ENCODE measurements at places on chromosomes 16 and 17.

DNA sequence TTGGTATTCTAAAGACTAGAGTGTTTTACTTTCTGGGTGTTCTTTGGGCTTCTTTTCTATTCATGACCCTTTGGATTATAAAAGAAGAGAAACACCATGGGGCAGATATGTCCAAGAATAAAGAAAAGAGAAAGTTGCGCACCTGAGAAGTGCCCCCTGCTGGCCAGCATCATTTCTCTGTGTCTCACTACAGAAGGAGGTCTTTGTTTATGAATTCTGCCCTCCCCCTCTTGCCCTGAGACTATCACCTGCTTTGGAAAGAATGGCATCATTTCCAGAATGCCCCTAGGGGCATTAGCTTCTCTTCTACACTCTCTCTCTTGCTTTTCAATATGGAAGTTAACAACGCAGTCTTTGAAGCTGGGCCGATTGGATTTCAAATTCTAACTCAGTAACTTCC lies 45.0 kb downstream of the CDH13 start:
- DNase-seq = peak; percentile 22

DNA sequence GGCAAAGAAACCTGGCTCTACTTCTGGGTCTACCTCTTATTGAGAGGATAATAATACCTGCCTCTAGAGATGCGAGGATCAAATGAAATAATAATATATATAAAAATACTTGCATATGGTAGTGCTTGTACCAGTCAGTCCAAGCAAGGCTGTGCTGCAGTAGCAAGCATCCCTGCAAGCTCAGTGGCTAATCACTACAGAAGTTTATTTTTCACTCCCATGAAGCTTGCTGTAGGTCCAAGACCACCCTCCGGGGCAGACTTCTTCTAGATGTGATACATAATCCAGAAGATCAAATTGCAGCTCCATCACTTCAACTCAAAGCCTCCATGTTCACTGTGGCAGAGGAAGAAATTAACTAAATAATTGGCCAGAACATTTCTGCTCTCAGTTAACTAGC lies 48.9 kb upstream of the NKD1 start:
- no peak for DNase-seq

DNA sequence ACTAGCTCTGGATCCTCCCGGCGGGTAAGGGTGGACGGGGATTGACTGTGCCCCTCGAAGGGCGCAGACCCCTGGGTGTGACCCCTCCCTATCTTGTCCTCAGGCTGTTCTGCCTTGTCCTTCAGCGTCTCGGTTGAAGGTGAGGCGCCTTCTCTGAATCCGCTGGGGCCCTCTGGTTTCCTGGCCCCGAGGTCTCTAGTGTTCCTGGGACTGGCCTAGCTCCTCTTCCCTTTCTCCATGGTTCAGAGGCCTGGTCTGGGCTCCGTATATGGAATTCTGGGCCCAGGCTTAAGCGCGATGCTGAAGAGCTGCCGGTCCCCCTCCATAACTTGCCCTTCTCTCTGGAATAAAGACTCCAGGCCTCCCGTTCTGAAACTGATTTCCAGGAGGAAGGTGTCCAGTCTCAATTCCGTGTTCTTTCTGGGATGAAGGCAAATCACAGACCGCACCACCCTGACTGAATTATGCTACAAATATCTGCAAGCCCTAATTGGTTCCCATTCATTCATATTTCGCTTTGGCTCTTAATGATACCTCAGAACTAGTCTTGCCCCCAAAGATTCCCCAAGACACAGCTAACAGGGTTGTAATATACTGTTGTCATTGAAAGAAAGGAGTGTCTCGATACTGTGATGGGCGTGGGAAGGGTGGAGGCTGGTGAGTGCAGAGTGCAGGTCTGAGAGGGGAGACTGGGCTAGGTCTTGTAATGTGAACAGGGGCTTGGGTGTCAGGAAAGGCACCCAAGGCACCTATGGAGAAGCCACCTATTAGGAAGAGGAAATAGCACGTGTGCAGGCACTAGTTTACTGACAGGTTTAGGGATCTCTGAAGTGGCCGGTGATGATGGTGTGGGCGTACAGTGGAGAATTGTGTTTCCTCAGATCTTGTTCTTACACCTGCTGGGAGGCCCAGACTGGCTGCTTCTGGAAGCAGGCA lies 851 bp downstream of the EDC4 start:
- no peak for DNase-seq

DNA sequence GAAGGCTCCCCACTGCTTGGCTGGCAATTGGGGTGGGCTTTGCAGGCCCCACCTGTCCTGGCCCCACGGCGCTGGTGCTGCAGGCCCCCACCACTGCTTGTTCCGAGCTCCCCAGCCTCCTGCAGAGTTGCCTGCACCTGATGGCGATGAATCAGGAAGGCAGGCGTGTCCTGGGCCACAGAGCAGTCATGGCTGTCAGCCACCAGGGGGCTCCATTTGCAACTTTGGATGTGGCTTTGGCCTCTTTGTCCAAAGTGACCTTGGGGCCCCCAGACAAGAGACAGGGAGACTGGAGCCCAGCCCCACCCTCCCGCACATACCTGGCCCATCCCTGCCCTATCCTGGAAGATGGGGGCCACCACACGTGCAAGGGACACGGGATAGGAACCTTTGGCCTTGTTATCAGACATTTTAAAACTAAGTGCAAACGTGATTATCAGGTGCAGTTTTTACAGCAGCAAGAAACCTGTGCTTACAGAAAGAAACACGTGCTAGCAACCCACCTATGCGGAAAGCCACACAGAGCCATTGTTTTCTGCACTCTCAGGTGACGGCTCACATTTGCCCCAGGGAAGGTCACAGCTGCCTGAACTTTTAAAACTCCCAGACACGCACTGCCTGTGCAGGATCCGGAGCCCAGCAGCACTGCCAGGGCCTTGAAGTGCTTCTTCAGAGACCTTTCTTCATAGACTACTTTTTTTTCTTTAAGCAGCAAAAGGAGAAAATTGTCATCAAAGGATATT lies at the start of gene DNASE1:
Gene DNASE1 (plus strand): TSS at position 443 of the 743 bp plus-strand sequence. CDS start 683 bp downstream, outside the sequence.
- DNase-seq = peak; percentile 51

GRCh38 chr17:17805575-17805974 lies 31.2 kb downstream of the SREBF1 start:
- no peak for DNase-seq

- DNase-seq = peak; percentile 42
Measured at GRCh38 chr17:8223356-8224126, 13.2 kb upstream of the AURKB start.

DNA sequence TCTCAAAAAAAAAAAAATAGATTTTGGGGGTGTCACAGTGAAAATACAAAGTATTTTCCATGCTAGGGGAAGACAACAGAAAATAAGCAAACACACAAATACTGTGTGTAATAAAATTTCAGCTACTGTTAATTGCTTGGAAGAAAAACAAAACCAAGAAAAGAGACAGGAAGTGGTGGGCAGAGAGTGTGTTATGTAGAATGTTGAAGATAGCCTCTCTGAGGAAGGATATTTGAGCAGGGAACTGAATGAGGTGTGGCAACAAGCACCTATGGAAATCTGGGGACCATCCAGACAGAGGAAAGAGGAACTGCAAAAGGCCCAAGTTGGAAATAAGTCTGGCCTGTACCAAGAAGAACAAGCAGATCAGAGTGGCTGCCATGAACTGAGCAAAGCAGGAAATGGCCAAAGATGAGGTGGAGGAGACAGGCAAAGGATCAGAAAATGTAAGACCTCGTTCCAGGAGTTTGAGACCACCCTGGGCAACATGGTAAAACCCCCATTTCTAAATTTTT lies 7.8 kb upstream of the USP31 start:
- DNase-seq = no peak

GRCh38 chr17:7541074-7541621 lies 7.7 kb upstream of the TNFSF12 start:
- no peak for DNase-seq

DNA sequence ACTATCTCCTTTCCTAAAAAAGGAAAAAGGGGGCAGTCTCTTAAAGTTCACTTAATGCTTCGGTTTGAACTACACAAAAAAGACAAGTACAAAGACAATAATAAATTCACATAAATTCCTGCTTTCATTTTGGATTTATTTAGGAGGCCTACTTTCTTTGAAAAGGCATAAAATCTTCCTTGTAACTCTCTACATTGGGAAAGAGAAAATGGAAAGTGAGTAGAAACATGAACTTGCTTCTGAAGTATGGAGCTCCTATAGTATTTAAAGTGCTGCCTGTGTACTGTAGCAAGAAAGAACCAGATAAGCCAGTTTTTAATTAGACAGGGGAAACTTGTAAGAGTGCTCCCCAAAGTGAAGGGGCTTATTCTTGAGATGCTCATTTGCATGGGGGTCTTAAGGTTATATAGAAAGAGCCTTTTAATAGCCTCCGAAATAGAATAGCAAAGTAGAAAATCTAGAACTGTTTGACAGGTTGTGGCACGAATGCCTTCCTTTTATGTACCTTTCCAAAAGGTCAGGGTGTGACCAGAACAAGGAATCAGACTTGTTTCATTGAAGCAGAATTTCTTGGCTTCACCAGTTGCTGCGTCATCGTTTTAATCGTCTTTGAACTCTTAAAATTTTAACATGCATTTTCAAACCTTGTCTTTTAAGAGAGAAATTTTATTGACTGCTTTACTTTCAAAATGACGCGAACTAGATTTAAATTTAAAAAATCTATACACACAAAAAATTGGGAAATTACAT lies 12.9 kb downstream of the GAN start:
- no peak for DNase-seq

DNA sequence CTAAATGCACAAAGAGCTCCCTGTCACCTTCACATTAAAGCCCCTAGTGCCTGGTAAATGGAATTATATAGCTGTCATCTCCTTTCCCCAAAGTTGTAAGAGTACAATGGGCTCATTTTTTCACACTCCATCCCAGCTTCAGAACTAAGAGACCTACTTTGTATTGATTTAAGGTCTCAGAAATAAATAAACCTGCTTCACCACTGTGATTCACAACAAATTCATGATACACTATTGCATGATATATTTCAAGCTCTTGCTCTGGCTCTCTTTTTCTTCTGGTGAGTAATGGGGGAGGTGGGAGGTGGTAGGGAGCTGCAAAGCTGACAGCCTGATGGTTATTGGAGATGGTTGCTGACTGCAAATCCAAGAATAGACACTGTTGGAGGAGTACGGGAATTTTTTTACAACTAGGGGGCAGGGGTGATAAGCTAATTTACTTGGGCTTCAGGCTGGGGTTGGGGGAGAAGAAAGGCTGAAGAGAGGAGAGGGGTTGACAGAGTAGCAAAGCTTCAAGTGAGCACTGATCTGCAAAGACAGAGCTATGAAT lies 189.9 kb downstream of the AATF start:
- no peak for DNase-seq

GRCh38 chr16:78987666-78988065 lies 612.9 kb downstream of the MAF start:
- DNase-seq = no peak

GRCh38 chr17:2181897-2182448 lies 121.6 kb downstream of the SMG6 start:
- DNase-seq = no peak

- no peak for DNase-seq
Measured at GRCh38 chr16:61024180-61024900, 1011.9 kb downstream of the CDH8 start.

DNA sequence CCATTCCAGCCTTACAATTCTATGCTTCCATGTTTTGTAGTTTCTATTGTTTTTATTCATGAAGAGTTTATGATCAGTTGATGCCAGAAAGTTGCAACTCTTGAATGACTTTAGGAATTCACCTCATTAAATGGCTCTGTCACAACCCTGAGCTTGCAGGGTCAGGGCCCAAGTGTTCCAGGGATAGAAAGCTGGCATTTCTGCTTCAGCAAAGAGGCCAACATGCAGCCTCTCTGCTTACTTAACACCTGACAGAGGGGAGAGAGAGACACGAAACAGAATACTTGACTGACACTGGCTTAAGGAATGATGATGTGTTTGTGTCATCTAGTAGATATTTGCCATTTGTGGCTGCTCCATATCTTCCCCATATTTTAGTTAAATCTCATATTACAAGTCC lies 328.1 kb downstream of the CA10 start:
- no peak for DNase-seq

- DNase-seq = no peak
Measured at GRCh38 chr16:72428681-72429376, 256.9 kb upstream of the PMFBP1 start.

All from CD4-positive, alpha-beta T cell treated with Interleukin-6 at 100 ng/mL for 8 hours (primary cell).